Stimulated activated CD4-positive, alpha-beta T cell treated with anti-CD3 and anti-CD28 coated beads, Interleukin-12 subunit alpha, Interleukin-12 subunit beta, amount 100 ng/mL, for 4 hours (primary cell): ENCODE measurements at places on chromosomes 1 and 21.

DNA sequence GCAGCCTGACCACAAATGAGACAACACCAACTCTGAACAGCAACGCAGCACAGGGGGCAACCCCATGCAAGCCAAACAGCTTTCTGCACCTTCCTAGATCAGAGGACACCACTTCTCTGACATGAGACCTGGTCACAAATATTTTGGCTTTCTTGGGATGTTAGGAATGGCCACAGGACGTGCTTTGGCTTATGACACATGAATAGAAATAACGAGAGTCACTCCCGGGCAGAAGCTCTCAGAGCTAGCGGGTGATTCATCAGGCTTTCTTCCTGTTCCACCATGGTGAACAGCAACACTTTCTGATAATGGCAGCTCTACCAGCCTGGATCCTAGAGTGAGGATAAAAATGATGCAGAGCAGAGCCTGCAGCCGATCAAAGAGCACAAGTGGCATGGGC, 39.4 kb downstream of the PAFAH2 start:
- DNase-seq, result no peak

GRCh38 chr1:200139661-200140250, 112.2 kb downstream of the NR5A2 start:
- DNase-seq, result no peak

- DNase-seq, result no peak
Measured at GRCh38 chr1:155695072-155695471, 6.2 kb downstream of the DAP3 start.

- DNase-seq, result no peak
Measured at GRCh38 chr1:34610063-34610462, 144.8 kb upstream of the GJB5 start.

DNA sequence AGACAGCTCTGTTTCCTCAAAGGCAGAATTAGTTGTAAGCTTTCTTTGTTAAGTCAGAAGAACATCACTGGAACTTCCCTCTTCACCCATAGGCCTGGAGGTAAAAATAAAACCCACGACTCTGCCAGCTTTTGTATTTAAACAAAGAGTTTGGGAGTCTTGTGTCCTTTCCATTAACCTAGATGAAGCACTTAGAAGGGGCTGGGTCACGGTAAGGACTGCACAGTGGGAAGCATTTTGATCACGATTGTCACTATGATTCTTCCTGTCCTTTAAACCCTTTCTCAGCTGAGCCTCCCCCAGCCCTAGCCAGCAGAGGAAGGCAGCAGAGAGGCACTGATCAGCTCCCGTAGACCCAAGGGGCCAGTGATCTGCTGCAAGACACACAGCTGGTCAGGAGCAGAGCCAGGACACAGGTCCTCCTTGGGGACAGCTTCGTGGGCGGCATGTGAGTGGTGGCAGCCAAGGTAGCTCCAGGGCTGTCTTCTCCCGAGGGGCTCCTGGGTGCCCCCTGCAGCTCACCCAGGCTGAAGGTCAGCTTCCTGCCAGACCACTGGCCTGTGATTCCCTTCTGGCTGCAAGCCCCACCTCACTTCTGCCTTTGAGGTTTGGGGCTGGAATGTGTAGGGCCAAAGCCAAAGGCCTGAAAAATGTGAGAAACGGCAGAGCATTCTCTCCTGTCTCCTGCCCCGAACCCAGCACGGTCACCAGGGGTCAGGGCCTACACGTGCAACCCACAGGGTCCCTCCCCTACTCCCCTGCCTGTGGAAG, 4.0 kb upstream of the LAPTM5 start:
- DNase-seq, result no peak

GRCh38 chr1:182709225-182709764, 24.9 kb upstream of the RGS8 start:
- no peak for DNase-seq

DNA sequence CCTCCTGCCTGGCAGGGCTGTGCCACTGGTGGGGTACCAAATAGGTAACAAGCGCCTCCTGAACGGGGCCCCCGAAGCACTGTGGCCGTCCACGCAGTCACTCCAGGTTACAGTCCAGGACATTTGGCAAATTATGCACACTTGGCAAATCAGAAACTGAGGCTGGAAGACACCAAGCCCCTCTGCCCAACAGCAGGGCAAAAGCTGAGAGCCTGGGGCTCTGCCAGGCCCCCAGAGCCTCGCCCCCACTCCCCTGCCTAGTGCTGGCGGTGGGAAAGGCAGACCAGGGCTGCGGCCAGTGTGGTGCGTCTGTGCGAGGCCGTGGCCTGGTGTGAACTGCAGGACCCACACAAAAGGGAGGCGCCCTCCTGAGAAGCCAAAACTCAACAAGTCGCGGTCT, 9.4 kb downstream of the PANK4 start:
- DNase-seq, result no peak

DNA sequence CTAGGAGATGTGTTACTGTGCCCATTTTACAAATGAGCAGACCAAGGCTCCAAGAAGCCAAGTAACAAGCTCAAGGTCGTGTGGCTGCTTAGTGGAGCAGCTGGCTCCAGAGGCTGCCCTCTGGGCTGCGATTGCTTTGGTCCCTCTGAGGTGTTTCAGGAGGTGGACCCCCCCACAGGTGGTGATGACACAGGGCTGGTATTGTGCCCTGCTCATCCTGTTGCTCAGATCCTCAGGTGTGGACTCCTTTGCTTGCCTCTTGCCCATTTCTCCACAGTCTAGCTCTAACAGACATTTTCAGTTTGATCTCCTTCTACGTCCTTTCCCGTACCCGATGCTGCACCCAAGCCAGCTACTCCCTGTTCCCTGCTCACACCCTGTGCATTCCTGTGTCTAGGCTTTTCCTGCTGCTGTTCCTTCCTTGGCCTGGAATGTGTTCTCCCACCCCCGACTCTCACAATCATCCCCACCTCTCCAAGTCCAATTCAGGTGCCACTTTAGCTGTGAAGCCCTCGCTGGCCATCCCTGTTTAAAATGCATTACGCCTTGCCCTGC, 28.1 kb upstream of the GRHL3 start:
- DNase-seq, result no peak

GRCh38 chr1:167148421-167148820, 54.5 kb downstream of the STYXL2 start:
- DNase-seq, result no peak

DNA sequence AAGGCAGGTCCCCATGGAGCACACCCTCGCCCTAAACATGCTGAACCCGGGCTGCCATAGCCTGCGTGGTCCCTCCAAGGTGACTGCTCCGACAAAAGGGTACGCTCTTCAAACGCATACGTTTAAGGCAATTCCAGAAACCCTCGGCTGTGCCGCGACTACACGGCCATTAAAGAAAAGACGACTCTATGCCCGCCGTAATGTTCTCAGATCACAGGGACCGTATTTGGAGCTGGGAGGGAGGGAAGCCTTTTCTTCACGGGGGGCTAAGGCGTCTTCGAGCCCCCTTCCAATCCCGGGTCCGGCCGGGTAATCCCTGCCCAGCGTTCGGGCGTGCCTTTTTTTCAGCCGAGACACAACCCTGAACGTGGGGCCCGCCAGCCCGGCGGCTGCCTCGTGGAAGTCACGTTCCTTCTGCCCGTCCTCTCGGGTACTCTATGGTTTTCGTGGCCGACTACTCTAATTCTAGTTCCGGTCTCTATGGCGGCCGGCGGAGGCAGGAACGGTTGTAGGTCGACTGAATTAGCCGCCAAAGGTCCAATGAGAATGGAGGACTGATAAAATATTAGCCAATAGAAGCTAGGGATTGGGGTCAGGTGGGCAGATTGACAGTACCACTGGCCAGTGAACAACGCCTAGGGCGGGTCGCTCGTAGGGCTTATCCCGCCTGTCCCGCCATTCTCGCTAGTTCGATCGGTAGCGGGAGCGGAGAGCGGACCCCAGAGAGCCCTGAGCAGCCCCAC, at the start of gene YBX1:
Gene YBX1, plus strand, starts transcription at position 678 of the 743 bp plus-strand sequence. CDS start 148 bp downstream, outside the sequence.
- peak; percentile 94 for DNase-seq

DNA sequence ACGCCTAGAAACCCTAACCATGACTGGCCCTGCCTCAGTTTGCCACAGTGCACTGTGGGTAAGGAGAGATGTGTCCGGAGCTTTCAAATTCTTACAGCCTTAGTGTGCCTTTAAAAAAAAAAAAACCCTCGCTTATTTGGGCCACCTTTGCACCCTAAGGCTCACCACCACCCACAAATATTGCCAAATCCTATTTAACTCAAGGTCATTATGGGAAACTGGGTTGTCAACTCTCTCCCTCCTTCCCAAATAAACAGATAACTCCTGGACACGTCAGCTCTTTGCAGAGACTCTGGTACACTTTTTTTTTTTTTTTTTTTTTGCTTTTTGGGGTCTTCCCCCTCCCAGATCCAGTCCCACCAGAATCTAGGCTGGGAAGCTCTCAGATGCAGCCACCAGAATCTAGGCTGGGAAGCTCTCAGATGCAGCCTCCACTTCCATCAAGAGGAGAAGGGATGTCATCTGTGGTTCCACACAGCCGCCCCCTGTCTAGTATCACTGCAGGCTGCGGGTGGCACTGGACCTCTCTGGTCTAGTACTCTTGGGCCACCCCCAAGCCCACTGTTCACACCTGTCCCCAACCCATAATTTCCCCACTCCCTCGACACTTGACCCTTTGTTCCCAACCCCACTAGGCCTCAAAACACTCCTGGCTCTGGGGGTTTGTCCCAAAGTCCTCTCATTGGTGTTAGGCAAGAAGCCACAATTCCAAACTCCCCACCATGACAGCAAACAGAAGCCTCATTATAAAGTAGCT, 3.4 kb downstream of the DHRS3 start:
- no peak for DNase-seq

DNA sequence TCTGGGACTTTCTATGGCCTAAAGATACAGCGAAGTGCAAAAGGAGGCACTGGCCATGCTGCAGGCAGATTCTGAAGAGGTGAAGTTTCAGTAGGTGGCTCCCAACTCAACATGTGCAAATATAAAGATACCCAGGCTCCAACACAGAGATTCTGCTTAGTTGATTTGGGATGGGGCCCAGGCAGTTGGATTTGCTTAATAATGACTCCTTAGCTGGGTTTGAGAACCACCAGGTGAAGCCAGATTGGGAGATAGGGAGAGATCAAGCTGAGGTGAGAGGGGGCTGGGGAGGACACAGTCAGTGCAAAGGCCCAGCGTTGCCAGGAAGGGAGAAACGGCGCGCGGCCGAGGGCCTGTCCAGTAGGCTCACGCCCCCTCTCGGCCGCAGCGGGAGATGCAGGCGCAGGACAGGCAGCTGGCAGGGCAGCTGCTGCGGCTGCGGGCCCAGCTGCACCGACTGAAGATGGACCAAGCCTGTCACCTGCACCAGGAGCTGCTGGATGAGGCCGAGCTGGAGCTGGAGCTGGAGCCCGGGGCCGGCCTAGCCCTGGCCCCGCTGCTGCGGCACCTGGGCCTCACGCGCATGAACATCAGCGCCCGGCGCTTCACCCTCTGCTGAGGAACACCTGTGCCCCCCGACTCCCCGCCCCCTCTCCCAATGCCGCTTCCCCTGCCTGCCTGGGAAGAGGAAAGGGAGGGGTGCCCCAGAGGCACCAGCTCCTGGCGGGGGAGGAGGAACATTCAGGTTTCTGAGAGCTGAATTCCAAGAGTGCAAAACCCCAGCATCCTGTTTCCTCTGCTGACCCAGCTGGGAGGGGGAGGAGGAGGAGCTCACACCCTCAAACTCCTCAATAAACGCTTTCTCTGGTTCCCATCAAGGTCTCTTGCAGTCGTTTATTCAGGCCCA, 1.2 kb downstream of the FAM167B start:
- peak; percentile 77 for DNase-seq

DNA sequence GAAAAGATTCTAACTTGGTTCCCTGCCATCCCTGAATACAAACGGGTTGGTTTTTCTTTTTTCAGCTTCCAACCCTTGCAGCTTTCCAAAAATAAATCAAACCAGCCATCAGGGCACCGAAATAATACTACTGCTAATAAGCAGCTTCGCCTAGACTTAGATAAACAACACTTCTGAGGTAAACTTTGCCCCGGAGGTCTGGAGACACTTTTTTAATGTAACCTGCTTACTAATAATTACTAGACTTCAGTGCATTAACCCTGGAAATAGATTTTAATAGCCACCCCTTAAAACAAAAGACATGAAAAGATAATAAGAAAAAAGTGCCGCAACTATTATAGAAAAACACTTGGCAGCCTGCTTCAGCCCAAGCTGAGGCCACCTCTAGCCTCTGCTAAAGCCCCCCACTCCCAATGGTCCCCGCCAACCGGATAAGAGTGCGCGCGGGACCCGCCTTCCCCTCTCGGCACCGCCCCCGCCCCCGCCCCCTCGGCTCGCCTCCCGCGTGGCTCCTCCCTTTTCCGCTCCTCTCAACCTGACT, 405 bp upstream of the GADD45A start:
- no peak for DNase-seq

- DNase-seq, result no peak
Measured at GRCh38 chr1:94951046-94951445, 24.1 kb upstream of the CNN3 start.

DNA sequence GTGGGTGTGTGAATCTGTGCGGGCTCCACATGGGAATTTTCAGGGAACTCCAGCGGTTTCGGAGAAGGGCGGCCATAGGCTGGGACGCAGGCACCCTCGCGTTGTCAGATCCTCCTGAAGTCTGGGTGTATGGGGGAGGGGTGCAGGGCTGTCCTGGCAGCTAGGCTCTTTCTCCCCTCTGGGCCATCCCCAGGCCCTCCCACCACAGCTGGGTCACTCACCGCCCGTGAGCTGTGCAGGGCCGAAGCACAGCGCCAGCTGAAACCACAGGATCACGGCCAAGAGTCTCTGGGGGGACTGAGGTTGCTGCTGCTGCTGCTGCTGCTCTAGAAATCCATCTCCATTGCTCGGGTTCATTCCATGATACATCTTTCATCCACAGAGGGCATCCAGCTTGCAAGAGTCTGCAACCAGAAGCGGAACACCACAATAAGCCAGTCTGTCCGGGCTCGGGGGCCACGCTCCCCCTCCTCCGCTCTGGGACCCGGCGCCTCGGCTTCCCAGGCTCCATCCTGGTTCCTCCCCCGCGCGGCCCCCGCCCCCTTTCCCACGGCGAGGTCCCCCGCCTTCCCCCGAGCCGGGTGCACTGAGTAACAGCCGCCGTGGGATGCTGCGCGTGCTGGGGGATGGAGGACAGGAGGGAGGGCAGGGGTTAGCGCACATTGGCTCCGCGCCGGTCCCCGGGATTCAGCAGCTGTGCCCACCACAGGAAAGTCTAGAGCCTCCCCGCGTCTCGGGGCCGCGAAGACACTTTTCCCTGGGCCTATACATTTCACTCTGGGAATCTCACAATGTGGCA, 720 bp downstream of the SUSD4 start:
- DNase-seq, result peak; percentile 25

- no peak for DNase-seq
Measured at GRCh38 chr1:190170321-190170720, 307.3 kb downstream of the BRINP3 start.

DNA sequence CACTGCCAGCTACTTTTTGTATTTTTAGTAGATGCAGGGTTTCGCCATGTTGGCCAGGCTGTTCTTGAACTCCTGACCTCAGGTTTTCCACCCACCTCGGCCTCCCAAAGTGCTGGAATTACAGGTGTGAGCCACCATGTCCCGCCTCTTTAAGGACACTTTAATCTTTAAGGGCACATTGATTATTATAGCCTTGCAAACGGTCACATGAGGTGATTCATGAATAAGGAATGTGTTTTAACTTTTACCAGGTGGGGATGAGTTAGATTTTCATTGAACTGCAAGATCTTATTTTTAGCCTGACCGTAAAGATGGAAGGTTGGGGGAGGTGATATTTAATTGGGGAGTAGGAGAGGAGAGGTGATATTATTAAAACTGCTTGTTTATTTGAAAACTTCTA, 61.9 kb downstream of the TBCE start:
- DNase-seq, result no peak

GRCh38 chr1:25568090-25568833, 24.9 kb downstream of the LDLRAP1 start:
- no peak for DNase-seq
